NCI-H524 treated with DMSO at 0.1 percent for 48 hours (cell line): ENCODE measurements at places on chromosomes 6 and 20.

DNA sequence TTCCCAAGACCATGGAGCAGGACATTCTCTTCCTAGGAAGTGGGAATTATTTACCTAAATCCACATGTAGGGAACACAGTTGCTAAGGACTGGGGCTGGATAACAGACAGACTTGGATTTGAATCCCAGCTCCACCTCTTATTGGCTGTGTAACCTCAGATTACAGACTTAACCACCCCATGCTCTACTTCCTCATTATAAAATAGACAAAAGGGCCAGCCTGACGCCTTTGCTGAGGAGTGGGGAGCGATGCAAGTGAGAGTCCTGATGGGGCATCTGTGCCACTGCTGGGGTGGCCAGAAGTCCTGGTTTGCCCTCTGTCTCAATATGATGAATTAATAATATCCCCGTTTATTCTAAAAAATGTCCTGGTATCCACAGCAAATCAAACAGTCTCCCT is 46.8 kb downstream of the SPATA2 start:
- no peak for DNase-seq

DNA sequence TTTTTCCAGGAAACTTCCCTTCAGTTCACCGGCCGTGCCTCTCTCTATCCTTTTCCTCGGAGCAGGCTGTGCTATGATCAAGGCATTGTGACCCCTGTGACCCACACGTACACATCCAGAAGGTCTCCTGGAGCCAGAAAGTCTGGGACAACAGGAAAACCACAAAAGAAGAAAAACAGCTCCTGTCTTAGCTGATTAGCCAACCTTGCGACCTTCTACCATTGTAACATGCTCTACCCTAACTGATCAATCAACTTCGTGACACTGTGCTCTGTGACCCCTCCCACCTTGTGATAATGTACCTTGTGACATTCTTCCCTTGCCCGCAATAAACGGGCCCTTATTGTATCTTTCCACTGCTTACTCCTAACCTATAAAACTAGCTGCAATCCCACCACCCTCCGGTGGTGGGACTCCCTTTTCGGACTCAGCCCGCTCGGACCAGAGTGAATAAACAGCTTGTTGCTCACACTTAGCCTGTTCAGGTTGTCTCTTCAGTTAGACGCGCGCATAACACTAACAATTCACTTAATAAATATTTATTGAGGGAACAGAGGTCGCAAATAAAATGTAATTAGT is 24.2 kb downstream of the ZNF311 start:
- DNase-seq, result peak; percentile 86

GRCh38 chr6:27667657-27668441 is 194.9 kb upstream of the ZNF184 start:
- DNase-seq, result no peak

- DNase-seq, result no peak
Measured at GRCh38 chr6:14770040-14770439, 475.8 kb upstream of the JARID2 start.

GRCh38 chr6:113873043-113873667 is 16.0 kb downstream of the MARCKS start:
- no peak for DNase-seq

GRCh38 chr20:20161611-20162010 is 109.3 kb downstream of the CFAP61 start:
- no peak for DNase-seq

DNA sequence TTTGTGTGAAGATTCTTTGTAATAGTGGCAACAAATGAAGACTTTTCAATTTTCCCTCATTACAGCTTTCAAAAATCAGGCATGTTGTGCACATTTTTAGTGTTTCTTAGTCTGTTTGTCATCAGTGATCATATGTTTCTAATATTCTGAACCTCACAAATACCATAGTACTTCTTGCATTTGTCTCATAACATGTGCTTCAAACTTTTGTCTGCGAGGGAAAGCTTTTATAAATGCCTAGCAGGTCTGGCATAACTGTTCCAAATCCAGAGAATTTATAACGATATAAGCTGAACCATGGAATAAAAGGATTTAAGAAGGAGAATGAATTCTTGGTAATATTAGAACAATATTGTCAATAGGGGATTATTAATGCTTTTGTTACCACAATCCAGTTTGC is 670.2 kb downstream of the RFPL4B start:
- DNase-seq, result no peak

DNA sequence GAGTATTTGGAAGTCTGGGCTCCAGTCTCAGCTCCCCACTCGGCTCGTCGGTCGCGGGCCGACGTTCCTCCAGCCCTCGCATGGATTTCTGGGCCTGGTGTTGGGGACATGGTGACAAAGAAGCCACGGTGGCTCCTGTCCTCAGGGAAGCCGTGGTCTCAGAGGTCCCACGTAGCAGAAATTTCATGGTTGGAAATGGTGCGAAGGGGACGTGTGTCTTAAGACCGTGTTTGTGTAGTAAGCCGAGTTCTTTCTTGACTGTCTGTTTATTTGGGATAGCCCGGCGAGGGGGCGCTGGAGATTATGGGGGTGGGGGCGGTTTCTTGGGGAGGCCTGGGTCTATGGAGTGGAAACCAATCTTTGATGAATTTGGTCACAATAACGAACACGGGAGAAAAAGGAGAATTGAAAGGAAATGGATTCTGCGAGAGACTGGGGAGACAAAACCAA is 23.5 kb upstream of the MAP3K7 start:
- DNase-seq, result peak; percentile 12

DNA sequence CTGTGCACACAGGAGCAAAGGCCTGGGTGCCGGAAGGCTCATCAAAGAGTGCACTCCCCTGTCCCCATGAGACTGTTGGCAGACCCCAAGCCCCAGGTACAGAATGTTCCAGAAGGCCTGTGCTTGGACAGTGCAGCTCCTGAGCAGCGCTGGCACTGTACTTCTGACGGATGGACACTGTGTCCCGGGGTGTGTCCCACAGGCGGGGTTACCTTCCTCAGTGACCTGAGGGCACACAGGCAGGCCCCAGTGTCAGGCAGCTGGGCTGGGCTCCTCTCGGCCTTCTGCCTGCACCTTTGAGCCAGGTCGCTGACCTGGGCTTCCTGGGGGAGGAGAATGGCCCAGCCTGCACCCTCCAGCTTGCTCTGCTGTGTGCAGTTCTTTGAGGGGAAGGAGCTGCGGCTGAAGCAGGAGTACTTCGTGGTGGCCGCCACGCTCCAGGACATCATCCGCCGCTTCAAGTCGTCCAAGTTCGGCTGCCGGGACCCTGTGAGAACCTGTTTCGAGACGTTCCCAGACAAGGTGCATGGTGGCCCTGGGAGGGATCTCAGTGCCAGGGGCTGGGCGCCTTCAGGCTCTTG is 30.1 kb downstream of the PYGB start:
- DNase-seq, result no peak

DNA sequence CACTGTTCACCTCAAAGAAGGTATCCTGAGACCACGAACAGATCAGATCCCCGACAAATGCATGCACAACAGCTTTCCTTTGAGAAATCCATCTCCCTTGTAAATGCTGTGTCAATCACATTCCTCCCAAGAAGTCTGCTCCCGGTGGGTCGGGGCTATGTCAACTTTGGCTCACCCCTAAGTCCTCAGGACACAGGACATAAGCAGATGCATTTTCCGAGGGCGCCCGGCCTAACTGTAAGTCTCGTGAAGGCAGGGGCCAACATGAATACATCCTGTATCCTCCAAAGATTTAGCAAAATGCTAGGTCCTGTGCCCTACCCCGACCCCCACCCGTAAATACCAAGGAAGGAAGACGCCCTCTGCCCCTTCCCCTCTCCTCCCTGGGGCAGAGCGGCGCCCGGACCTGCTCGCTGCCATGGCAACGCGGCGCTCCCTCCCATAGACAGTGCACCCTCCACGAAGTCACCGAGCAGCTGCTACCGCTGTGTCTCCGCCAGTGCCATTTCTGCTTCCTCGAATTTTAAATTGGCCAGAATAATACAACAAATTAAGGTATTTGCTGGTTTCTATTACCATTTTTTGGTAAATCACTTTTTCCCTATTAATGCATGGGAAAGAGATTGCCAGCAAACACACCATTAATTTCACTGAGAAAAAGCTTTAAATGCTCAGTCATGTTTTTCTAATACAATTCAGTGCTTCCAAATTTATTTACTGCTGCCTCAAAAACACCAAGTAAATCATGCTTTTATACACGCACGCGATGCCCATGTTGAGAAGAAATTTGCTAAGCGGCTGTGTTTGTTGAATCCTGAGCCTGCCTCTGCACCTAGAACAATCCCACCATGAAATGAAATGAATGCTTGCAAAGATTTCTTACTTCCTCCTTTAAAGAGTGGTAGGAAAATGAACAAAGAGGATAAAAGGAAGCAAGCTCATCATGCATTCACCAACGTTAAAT is 100.6 kb downstream of the PCSK2 start:
- peak; percentile 47 for DNase-seq

GRCh38 chr6:35170891-35171290 is 29.8 kb upstream of the TCP11 start:
- no peak for DNase-seq

DNA sequence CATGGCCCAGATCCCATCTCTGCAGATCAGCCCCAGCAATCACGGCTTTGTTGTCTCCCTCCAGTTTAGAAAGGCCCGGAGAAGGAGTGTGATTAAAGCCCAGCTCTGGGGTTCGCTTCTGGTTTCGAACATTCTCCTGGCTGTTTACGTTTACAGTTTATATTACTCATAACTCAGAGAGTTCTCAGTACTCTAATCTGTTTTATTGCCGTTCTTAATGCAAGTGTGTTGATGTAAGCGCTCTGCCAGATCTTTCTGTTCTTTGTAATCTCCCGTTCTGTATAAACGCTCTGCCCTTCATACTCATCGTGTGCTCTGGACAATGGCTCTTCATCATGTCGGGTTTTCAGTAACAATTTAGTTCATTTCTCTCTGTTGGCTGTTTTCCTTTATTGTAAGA is 118.0 kb upstream of the PRND start:
- DNase-seq, result no peak

GRCh38 chr6:45590696-45591184 is 213.0 kb upstream of the SUPT3H start:
- no peak for DNase-seq

DNA sequence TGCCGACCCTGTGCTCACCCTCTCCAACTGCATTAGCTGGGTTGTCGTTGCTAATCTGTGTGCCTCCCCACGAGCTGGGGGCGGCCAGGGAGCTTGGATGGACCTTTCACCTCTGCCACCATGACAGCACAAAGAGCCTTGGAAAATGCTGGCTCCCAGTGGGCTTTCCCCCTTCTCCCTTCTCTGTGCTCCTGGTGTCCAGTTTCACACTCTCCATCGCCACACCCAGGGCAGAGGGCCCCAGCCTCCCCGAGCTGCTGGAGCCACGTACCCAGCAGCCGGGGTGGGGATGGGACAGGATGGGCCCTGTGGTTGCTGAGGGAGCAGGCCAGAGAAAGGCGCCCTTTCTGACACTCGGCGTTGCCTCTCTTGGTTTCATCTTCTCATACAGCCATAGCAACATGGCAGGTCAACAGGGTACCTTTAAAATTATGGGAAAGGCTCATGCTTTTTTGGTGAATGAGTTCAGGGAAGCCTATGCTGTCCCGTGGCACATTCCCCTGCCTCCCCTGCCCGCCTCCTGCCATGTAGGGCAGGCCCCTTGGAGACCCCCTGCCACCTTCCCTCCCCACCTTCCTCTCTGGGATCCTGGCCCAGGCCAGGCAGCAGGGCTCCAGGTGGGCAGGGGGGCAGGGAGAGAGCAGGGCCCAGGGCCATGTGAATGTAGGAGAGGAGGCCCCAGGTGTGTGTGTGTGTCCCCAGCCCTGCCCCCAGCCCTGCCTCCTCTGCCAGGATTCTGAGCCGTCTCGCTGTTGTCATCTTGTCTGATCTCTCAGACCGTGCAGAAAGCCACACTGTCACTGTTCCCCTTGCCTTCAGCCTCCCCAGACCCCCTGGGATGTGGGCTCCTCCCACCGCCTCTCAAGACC is 85.2 kb upstream of the CCDC167 start:
- no peak for DNase-seq

DNA sequence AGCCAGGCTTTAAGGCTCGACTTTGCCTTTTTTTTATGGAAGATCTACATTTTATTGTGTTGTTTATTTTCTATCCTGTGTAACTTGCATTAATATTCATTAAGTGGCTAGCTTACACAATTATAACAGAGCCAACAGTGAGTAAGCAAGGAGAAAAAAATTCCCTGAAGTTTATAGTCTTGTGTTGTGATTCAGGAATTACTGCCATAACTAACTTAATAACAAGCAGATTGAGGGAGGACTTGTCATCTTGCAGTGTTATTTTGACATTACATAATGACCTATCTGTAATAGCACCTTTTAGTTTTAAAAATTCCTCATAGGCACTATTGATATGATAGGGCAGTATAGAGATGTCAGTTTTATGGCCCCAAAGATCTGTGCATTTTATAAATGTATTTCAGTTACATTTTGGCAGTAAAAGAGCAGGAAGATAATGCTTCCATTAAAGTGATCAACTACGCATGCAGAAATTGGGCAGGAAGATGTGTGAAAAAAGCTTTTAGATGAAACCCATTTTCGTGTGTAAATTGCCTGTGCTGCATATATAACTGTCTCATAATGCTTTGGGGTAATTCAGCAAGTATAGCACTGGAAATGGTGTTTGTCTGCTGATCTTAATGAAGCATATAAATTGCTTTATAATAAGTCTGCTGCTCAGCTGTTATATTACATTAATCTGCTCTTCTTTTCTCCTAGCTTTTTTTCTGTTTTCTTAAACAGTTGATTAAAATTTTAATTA is 123.0 kb downstream of the SMAP1 start:
- DNase-seq, result no peak

DNA sequence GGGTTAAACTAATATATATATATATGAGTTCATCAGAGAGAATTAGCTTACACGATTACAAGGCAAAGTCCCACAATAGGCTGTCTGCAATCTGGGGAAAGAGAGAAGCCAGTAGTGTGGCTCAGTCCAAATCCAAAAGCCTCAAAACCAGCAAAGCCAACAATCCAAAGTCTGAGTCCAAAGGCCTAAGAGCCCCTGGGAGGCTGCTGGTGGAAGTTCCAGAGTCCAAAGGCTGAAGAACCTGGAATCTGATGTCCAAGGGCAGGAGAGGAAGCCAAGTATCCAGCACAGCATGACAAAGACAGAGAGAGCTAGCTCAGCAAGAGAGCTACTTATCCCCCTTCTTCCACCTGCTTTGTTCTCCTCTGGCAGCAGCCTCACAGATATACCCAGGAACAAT is 274.7 kb upstream of the ID4 start:
- no peak for DNase-seq

DNA sequence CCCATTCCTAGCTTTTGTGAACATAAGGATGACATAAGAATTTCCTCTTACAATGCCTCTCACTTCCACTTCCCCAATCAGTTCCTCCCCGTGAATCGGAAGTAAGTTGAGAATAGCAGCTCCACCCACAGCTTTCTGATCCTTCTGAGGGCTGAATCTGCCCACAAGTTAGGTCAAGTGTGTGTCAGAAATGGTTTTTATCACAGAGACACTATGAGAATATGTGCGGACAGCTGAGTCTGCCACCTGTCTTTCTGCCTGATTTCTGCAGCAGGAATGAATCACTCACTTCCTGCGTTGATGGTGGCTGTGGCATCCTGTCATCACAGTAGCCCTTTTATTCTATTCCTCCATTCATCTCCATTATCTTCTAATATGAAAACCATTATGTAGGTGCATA is 70.2 kb downstream of the RIN2 start:
- DNase-seq, result no peak
